ENCODE measurements at places on chromosomes 6 and 20.

GRCh38 chr6:144286503-144287393 lies 1.6 kb downstream of the UTRN start:
- no peak for DNase-seq

DNA sequence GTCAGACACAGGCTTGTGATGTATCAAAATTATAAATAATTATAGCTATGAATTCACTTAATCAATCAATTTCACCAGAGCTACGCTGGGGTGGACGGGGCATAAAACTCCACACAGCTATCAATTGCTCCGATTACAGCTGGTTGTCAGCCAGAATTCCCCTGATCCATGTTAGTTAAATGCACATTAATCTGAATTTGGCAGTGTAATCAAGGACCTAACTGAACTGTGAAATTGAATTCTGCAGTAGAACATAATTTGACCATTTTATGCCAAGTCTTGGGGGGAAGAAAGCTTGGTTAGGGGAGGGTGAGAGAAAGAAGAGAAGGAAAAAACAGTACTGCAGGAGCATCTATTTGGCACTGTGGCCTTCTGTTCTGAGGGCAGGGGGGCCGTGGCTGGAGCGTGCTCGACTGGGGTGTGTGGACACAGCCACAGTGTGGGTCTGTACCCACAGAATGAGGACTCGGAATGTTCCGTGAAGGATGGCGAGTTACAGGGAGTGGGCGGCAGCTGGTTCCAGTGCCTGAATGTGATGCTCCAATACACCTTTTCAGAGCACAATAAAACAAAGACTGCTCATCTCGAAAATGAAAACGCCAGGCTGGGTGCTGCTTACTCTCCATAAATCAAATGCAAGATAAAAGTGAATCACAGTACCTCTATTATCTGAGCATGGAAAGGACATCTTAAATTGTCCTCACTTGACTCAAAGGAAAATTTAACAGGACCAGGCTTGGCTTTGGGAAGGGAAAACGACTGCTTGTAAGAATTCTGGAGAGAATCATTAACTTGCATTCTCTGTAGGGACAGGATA lies 59.2 kb downstream of the LAMP5 start:
- no peak for DNase-seq

GRCh38 chr6:136772685-136773472 lies 19.4 kb downstream of the MAP3K5 start:
- DNase-seq = no peak

GRCh38 chr20:33910056-33910455 lies 83.7 kb upstream of the RALY start:
- DNase-seq = no peak

- DNase-seq = no peak
These were observed 421.8 kb upstream of the SOX4 start for GRCh38 chr6:21171801-21172200.

- DNase-seq = no peak
These were observed 136.4 kb upstream of the PLCB4 start for GRCh38 chr20:8932192-8933165.

GRCh38 chr6:26241033-26241895 lies 123.7 kb upstream of the BTN3A2 start:
- DNase-seq = no peak

- DNase-seq = no peak
These were observed 4.9 kb downstream of the HMGA1 start for GRCh38 chr6:34241351-34242215.

DNA sequence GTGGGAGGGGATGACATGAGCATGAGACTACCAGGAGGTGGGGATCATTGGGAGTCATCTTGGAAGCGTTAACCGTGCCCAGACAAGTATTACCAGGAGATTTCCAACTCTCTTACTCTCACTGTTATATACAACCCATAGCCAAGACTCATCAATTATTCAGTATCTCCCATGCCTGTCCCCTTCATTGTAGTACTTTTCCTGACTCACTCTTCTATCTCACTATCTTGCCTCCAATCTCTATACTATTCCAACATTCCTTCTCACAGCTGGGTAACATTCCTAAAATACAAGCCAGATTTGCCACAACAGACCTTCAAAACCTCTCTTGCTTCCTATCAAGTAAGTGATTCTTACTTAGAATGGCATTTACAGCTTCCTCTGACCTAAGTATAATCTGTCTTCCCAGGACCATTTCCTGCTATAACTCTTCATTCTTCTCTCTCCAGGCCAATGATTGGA lies 226.3 kb upstream of the SMLR1 start:
- no peak for DNase-seq

- no peak for DNase-seq
These were observed 54.7 kb downstream of the GFOD1 start for GRCh38 chr6:13432526-13433184.

- DNase-seq = no peak
These were observed 188.8 kb downstream of the HIVEP2 start for GRCh38 chr6:142756215-142756630.

DNA sequence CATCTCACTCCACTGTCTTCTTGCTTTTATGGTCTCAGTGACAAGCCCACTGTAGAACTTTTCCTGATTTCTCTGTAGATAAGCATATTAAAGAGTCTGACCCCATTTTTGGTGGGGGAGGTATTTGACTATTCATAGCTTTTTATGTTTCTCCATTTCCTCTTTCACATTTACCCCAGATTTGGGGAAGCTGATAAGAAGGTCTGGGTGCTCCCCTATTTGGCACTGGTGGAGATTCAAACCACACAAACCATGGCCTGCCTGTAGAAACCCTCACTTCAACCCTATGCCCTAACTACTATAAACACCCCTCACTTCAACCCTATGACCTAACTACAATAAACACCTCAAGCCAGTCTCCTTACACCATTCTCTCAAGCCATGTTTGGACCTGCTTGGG lies 196.2 kb upstream of the SYNDIG1 start:
- DNase-seq = no peak

DNA sequence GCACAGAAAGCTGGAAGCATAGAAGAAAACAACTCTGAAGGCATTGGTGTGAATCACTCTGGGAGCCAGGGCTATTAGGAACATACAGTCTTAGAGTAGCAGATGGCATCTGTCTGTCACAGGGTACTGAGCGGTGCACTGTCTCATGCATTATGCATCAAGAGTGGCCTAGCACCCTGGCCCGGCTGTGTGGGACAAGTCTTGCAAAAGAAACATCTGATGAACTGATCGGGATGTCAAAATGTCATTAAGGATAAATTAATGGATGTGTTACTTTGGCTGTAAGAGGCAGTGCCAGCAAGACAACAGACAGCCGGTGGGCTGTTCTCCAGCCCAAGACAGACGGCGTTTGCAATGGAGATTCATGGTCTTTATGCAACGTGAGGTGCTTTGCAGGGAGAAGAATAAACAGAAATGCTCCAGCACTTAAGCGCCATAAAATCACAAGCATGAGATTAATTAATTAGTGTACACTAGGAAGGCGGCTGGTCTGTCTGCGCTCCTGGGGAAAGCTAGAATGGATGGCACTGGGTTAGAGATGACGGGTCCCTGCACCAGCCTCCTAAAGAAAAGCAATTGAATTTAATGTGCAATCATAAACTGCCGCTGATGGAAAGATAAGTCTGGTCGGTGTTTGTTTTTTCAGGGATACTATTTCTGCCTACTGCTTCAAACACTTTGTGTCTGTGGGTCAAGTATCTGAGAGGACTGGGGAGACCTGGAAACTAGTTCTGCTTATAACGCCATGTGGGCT lies 600.6 kb upstream of the CHD6 start:
- DNase-seq = peak; percentile 83

DNA sequence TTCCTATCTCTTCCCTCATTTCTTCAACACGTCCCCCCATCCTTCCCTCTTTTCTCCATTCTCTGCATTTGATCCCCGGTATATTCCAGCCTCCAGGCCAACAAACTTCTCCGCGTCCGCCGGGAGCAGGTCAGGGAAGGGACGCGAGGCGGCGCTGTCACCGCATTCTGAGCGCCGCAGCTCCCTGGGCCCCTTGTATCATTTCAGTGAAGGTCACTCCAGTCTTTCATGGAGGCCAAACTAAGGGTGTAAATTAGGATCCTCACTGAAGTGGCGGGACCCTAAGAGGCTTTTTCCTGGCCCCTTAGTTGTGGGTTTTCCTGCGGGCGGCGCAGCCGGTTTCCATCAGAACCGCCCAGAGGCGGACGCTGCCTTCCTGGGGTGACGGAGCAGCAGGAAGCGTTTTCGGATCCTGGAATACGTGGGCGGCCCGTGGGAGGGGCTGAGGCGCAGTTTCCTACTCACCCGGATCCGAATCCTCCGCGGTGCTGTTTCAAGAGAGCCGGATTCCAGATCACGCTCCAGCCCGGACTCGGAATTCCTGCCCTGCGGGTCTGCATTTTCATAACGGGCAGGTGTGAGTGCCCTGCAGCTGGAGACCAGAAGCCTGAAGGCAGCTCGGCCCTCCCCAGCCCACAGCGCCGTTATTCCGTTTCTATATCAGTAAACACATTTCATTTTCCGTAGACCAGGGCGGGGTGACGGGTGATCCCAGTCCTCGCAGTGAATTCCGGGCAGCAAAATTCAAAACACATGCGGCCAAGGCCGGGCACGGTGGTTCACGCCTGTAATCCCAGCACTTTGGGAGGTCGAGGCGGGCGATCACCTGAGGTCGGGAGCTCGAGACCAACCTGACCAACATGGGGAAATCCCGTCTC lies 3.6 kb upstream of the MICA start:
- peak; percentile 69 for DNase-seq

- DNase-seq = no peak
These were observed 31.3 kb downstream of the RAB22A start for GRCh38 chr20:58340853-58341252.

DNA sequence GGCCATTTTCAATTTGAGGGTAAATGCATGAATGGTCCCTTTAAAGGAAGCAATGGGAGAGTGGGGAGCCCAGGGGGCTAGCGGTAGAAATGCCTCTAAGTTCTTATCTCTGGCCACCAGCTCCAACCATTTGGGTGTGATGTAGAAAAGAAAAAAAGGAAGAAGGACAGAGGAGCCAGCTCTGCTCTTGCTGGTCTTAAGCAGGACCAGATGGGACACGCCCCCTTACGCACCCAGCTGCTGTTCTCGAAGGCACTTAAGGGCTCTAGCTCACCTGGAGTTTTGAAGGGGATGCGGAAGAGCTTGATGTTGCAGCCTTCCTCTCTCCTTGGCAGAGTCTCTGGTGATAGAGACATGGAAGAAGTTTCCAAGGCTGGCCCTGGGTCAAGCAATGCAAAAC lies 59.5 kb upstream of the RNF144B start:
- DNase-seq = peak; percentile 40

DNA sequence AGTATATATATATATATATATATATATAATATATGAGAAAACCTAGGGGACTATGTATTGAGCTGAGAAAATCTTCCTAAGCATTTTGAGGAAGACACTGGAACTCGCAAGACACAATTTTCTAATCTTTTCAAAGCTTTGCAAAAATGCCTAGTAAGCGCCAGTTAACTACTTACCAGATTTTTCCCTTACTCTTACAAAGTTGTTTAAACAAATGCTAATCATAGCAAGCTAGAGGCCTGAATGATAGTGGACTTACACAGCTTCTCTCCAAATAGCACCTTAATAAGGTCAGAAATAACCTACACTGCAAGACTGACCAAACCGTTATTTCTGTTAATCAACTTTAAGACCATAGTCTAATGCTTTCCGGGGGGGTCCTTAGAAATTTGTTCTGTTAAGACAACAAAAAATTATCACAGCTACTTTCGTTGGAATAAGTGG lies 56.1 kb upstream of the HFE start:
- DNase-seq = peak; percentile 50

GRCh38 chr20:24693466-24694156 lies 224.2 kb downstream of the SYNDIG1 start:
- no peak for DNase-seq

GRCh38 chr6:163748036-163748435 lies 333.5 kb downstream of the QKI start:
- DNase-seq = no peak

- no peak for DNase-seq
These were observed 11.5 kb upstream of the IPCEF1 start for GRCh38 chr6:154367839-154368695.

- DNase-seq = no peak
These were observed 69.0 kb downstream of the CEP57L1 start for GRCh38 chr6:109164331-109164730.

GRCh38 chr20:45974896-45975565 lies 3.0 kb upstream of the ZNF335 start:
- no peak for DNase-seq

GRCh38 chr6:103140308-103141027 lies 1719.3 kb downstream of the HACE1 start:
- no peak for DNase-seq

- DNase-seq = no peak
These were observed 107.3 kb downstream of the OGFRL1 start for GRCh38 chr6:71395731-71396409.

DNA sequence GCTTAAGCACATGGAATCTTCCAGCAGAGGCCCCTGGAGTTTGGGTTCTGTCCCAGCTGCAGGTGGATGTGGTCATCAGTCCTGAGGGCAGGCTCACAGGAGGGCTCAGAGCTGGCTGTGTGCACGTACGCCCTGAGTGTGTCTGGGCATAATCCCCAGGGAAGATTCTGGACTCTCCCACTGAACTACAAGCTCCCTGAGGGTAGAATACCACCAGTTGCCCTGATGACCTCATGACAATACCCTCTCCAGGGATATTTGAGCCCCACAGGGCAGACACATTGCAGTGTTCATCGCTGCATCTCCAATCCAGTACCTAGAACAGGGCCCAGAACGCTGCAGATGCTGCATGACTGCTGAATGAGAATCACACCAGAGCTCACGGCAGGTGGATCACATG lies 92.5 kb downstream of the BMP7 start:
- no peak for DNase-seq

DNA sequence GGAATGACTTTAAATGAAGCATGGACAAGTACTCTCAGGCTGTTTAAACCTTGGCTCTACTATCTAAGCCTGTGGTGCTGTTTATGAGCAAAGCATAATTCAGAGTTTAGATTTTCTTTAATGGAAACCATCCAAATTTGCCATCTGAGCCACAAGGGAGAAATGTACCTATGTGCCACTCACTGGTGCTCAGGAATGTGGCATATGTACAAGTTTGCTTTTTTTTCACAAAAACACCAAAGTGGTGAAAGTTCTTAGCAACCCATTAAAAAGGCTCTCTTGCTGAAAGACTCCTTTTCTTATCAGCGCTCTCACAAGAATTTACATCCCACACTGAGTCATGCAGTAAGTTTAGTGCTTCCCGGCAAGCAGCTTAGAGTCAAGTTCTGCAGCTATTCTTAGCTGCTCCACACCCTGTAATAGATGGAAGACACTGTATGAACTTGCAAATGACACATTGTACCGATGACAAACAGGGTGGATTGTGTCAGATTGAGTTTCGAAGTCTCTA lies 57.3 kb upstream of the MLIP start:
- no peak for DNase-seq

DNA sequence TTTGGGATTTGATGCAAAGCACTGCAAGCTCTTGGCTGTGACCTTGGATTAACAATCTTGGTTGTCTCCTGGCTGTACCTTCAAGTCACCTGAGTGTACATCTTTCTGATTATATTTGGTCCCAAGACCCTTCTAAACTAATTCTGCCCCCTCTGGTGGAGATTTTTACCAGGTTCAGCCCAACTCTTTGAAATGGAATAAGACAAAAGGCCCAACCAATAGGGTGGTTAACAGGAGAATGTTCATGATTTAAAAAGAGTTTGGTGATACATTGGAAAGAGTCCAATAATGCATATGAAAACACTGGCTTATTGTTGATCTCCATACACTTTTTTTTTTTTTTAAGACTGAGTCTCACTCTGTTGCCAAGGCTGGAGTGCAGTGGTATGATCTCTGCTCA lies 77.5 kb upstream of the CD83 start:
- DNase-seq = no peak

- no peak for DNase-seq
These were observed 156.7 kb upstream of the CCN2 start for GRCh38 chr6:132107896-132108295.

- DNase-seq = no peak
These were observed 653.7 kb downstream of the TFAP2A start for GRCh38 chr6:9761220-9761619.

Data from NCI-H526 treated with DMSO at 0.1 percent for 48 hours (cell line).